ENCODE measurements at places on chromosomes 7 and 10.

DNA sequence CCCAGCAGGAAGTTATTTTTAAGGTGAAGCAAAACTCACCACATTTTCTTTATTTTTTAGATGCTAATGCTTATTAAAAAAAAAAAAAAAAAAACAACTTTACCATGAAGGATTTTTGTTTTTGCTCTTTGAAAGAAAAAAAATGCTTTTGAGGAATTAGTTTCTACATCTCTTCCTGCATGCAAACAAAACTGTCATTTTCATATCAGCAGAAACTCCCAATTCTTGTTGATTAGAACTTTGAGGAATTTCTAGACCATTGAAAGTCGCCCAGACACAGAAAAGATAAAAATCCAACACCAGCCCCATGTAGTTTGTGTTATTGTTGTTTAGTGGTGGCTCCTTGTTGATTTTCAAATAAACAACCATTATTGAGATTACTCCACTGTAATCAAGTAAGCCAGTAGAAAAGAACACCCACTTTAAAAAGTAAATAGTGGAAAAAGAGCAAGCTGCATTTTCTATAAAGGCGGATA lies 14.3 kb downstream of the SKIDA1 start:
- DNase-seq, result no peak

- DNase-seq, result no peak
Observed at GRCh38 chr7:99140813-99141212, 3.1 kb downstream of the SMURF1 start.

GRCh38 chr10:37269554-37270256 lies 144.3 kb downstream of the ANKRD30A start:
- no peak for DNase-seq

- DNase-seq, result no peak
Observed at GRCh38 chr7:124459101-124460055, 306.2 kb downstream of the GPR37 start.

DNA sequence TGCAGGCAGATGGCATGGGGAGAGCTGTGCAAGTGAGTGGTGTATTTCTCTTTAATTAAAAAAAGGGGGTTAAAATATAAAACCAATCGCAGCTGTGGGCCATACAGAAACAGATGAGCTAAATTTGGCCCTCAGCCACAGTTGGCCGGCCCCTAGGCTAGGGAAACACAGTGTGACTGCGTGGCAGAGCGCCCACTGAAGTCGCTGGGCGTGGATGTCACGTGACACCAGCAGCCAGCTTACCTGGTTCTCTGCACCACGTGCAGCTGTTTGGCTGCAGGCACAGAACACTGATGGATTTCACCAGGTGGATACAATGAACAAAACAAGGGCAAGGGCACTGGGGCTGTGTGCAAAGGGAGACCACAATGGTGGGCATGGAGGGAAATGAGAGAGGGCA lies 119.3 kb upstream of the ZNF746 start:
- DNase-seq, result no peak

DNA sequence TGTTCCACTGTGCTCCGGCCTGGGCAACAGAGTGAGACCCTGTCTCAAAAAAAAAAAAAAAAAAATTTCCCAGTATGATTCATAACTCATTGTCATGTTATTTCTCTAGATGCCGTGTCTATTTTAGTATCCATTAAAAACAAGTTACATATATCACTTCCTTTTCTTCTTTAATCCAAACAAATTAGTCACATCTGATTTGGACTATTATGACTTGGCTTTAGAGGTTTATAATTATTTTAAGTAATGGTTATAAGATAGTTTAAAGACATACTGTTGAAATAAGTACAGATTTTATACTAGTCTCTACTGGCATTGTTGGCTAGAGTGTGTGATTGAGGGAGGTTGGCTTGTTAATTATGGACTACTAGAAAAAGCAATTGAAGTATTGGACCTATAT lies 53.3 kb downstream of the ZMYND11 start:
- DNase-seq, result no peak

DNA sequence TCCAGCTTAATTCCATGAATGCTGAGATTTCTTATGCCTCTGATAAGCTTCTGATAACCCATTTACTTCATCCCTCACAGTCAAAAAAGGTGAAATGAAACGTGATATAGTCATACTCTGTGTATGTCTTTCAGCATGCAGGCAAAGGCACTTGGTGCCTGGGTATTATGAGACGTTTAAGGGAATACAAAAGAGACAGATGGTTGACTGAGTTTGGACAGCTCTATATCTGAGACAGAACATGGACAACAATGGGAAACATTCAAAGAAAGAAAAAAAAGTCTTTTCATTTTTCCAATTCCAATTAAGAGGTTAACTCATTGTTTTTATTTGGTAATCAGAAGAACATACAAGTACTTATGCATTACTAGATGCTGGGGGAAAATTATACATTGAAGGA lies 96.2 kb downstream of the PPP1R17 start:
- no peak for DNase-seq

- no peak for DNase-seq
Observed at GRCh38 chr7:76403780-76404494, 5.6 kb downstream of the SSC4D start.

DNA sequence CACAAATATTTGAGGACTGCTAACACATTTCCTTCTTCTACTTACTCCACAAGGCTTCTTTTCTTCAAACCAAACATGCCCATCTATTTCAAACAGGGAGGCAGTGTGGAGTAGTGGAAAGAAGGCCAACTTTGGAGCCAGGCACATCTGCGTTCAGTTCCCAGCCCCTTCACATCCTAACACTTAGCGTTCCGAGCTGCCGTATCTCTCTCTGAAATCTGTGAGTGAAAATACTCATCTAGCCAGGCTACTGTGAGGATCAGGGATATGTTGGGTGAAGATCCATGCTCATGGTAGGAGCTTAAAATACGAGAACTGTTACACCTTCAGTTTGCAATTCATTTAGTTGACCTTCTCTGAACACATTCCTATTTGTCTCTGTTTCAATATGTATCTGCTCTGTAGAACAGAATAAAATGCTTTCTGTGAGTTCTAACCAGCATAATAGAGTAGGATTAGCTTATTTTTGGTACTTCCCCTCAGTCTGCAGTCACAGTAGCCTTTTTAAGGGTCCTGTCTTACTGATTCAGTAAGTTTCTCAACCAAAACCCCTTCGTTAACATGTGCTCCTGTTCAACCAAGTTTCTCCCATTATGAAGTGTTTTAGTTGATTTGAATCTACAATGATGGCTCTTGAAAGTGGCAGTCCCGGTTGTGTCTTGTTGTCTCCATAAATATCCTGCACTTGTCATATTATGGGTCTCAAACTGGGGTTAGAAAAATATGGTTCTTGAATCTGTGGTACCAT lies 3.3 kb upstream of the MEST start:
- no peak for DNase-seq

GRCh38 chr7:31020161-31020560 lies 31.9 kb upstream of the ADCYAP1R1 start:
- DNase-seq, result no peak

- no peak for DNase-seq
Observed at GRCh38 chr10:132393695-132394181, 3.3 kb upstream of the PWWP2B start.

GRCh38 chr10:124669824-124670654 lies 74.1 kb downstream of the FAM53B start:
- no peak for DNase-seq

GRCh38 chr7:2460188-2460587 lies 16.0 kb downstream of the GRIFIN start:
- DNase-seq, result no peak

DNA sequence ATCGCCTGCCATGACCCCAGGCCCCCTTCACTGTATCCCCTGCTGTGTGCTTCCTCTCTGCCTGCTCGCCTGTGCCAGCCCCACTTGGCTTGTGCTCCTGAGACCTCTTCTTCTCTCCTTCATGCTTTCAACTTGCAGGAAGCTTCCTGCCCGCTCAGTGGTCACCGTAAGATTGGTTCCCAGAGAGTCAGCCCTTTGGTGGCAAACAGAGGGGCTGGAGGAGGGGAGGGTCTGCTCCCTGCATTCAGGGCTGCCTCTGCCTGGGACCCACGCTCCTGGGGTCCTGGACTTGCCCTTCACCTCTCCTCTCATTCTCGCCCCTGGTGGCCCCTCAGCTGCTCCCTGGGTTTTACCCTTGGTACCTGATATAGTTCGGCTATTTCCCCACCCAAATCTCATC lies 45.8 kb upstream of the ZNF32 start:
- DNase-seq, result no peak

- no peak for DNase-seq
Observed at GRCh38 chr10:68271196-68271882, 39.4 kb upstream of the ATOH7 start.

DNA sequence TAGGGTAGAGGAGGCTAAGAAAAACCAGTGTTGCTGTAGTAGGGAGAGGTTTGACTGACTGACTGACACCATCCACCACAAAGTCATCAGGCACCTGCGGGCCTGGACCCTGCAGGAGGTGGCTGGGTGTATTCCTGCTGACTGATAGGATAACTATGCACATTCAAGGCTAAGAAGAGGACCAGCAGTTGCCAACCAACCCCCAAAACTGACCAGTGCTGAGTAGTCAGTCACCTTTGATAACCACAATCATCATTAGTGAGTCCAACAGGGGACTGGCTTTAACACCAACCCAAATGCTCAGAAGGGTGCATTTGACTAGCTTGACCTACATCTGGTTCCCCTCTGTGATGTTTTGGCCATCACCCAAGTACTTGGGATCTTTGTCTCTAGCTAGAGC lies 30.5 kb downstream of the PLXNA4 start:
- no peak for DNase-seq

DNA sequence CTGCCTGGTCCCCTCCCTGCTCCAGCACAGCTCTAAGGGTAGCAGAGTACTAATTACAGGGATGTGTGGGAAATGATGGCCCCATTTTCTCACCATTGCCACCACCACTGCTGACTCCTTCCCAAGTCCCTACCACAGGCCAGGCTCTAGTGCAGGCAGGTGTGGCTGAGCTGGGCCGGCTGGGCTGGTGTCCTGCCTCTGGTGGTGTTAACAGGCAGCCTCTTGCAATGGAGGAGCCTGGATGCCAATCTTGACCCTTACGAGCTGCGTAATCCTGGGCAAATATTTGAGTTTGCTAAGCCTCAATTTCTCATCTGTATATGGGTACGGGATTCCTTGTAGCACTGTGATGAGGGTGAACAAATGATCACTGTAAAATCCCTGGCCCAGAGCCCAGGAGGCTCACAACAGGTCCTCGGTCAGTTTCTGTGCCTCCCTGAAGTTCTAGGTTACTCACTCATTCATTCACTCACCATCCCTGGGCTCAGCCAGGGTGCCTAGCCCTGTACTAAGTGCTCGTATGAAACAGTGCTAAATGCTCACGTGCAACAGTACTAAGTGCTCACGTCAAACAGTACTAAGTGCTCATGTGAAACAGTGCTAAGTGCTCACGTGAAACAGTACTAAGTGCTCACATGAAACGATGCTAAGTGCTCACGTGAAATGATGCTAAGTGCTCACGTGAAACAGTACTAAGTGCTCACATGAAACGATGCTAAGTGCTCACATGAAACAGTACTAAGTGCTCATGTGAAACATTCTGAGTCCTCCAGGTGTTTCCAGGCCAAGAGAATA lies 2.3 kb upstream of the FZD9 start:
- no peak for DNase-seq

- no peak for DNase-seq
Observed at GRCh38 chr10:132475086-132475485, 62.5 kb upstream of the INPP5A start.

GRCh38 chr7:66279912-66280311 lies 74.8 kb downstream of the TPST1 start:
- no peak for DNase-seq

- DNase-seq, result no peak
Observed at GRCh38 chr10:13066527-13066926, 33.4 kb upstream of the OPTN start.

- DNase-seq, result no peak
Observed at GRCh38 chr10:80632742-80633141, 95.0 kb downstream of the SH2D4B start.

DNA sequence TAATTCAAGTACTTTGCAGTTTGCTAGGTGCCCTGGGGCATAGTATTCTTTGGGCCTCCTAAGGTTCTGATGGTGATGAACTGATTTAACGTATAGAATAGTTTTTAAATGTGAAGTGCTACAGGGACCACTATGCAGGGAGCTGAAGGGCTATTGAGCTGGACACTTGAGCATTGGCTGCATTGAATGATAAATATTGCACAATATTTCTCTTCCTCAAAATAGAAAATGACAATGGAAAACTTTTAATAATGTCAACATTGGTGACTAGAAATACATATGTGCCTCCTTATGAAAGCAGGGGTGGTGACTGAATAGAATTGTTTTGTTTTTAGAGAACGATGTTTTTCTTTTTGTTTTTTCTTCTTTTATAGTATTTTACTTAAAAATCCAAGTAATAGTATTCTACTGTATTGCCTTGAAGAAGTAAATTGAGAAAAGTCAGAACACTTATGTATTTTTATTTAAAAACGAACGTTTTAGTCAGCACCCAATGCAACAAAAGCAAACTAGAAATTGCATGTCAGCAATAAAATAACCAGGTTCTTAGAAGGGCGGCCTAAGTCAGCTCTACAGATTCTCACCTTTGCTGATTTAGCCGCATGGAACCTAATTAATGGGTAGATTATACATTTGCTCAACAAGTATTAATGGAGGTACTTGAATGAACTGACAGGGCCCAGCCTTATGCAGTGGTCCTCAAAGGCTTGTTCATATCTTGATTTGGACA lies 244.0 kb upstream of the KLF6 start:
- DNase-seq, result no peak

GRCh38 chr7:944744-945143 lies 9.7 kb downstream of the ADAP1 start:
- DNase-seq, result no peak

DNA sequence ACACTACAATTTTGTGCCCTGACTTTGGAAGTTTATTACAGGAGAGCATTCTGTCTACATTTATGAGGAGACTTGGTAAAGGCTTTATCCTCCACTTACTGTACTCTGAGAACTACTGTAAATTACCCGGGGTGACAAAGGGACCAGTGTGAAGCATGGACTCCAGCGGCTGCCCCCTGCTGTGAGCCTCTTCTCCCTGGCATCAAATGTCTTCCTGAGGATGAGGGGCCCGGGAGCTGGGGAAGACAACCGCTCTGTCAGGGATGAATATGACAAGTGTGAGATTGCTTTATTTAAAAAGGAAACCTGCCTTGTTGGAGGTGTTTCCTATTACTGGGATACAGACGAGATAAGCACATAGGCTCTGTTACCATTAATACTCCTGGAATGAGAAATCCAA lies 714.8 kb downstream of the CCSER2 start:
- DNase-seq, result no peak

DNA sequence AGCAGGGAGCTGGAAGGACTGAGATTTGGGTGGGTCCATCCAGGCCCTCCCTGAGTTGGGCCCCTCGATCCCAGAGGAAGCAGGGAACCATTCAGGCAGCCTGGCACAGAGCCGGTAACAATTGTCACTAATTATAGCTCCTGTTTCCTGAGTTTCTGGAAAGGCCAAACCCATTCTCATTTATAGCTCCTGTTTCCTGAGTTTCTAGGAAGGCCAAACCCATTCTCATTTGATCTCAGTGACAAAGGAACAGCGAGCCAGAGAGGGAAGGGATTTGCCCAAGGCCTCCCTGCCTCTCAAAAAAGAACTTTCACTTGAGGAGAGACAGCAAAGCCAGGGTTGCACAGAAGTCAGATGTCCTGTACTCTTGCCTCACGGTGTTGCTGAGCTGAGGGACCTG lies 521.9 kb downstream of the TYW1 start:
- DNase-seq, result no peak

Measured in activated CD4-positive, alpha-beta T cell treated with anti-CD3 and anti-CD28 coated beads, Interleukin-10, Interleukin-2, amounts not matched to agents 100 ng/mL and 50 ng/mL, durations not matched to agents 16 hours and 8 hours (primary cell).